ENCODE measurements at places on chromosomes 6 and 20.

GRCh38 chr6:139967497-139967896, 593.0 kb upstream of the CITED2 start:
- no peak for DNase-seq

DNA sequence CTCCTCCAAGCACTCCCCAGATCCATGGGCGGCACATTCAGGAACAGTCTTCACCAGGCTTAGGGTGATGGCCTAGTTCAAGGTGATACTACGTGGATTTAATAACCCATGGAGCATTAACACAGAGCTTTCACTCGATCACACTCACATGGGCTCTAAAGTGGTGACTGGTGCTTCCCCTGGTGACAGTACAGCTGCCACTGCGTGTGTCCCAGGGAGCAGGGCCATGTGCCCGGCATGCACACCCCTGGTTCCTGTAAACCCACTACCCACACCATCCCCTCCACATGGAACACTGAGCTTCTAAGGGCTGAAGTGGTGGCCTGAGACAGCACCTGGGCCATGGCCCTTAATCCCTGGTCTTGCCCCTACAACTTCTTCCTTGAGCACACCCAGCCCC, 27.8 kb upstream of the APMAP start:
- DNase-seq = no peak

DNA sequence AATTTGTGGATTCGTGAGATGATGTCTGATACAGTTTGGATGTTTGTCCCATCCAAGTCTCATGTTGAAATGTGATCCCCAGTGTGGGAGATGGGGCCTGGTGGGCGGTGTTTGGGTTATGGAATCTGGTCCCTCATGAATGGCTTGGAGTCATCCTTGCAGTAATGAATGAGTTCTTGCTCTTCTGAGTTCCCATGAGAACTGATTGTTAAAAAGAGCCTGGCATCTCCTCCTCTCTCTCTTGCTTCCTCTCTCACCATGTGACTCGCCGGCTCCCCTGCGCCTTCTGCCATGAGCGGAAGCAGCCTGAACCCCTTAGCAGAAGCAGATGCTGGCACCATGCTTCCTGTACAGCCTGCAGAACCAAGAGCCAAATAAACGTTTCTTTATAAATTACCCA, 30.5 kb upstream of the RPP40 start:
- no peak for DNase-seq

DNA sequence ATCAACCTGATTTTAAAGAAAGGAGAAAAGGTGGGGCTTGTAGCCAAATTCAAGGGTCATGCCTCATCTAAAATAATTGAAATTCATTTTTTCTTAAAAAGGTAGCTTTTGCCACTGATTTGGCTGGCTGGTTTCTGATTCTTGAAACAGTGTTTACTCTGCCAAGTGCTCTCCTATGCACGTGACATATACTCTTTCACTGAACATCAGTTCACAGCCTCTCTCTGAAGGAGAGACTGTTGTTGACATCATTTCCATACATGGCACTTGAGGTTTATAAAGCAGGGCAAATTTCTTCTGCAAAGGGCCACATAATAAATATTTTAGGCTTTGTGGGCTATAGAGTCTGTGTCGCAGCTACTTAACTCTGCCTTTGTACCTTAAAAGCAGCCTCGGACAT, 40.4 kb upstream of the DOK5 start:
- DNase-seq = no peak

DNA sequence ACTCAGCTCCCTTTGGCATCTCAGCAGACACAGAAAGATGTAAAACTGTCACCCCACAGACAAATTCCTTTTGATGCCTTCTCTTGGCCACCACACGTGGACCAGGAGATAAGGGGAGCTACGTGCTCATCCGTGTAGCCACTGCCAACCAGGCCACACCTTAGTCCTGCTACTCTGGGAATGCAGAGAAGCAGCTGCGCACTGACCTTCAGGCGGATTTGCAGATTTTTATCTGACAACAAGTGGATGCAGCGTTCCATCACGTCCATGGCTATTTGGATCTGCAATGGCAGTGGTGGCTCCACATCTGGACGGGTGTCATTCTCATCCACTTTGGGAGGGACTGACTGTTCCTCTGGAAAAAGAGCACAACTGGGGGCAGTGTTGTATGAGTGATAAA, 30.8 kb downstream of the TTI1 start:
- no peak for DNase-seq

- DNase-seq = no peak
These were observed 18.2 kb upstream of the TAGAP start for GRCh38 chr6:159062976-159063375.

DNA sequence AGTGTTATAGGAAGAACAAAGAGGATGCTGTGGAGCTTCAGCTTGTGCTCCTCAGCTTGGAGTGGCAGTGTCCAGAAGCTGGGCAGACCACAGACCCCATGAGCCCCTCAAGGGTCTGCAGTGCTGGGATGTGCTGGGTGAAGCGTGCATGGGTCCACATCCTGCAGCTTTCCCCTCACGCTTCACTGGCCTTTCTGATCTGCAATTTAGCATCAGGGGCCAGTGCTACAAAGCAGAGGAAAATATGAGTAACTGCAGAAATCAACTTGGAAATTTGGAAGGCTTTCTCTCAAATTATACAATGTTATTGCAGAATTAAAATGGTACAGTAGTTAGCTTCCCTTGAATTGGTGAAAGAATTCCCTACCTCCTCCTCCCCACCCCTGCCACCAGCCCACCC, 10.1 kb downstream of the SLC17A4 start:
- no peak for DNase-seq

- no peak for DNase-seq
These were observed 490.7 kb upstream of the BTBD3 start for GRCh38 chr20:11426948-11427347.

DNA sequence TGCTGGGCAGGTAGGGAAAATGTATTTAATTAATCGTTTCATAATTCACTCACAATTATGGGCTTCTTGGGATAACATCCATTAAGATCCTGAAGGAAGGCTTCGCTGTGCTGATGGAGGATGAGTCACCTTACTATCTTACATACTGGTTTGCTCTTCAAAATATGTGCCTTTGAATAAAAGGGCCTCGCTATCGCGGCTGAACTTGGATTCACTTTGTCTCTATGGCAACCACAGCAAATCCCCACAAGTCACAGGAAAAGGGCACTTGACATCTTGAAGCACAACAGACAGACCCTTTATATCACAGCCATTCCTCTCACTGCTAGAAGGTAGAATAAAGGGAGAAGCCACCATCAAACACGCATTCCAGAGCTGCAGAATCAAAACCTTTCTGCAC, 141.3 kb upstream of the MYLIP start:
- no peak for DNase-seq
